ENCODE measurements at places on chromosomes 7 and 10. TPM values are rescaled to one million over a fixed set of nuclear protein-coding genes. Genes with fewer than 3 reads are reported as not detected.

DNA sequence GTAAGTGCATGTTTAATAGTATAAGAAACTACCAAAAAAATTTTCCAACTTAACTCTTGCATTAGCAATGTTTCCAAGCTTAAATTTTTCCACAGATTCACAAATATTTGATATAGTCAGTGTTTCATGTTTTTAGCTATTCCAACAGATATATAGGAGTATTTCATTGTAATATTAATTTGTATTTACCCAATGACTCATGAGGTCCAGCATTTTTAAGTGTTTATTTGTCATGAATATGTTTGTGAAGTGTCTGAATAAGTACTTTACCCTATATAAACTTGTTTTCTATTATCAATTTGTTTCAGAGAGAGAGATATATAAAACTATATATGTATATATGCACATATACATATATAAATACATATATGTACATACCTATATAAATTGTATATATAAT lies 71.0 kb downstream of the SEMA3D start:
- DNase-seq: no peak

NAT16 gene
- not detected for total RNA-seq

DNA sequence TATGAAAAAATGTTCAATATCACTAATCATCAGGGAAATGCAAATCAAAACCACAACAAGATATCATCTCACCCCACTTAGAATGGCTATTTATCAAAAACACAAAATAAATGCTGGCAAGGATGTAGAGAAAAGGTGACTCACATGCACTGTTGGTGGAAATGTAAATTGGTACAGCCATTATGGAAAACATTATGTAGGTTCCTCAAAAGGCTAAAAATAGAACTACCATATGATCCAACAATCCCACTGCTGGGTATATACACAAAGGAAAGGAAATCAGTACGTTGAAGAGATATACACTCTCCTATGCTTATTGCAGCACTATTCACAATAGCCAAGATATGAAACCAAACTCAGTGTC lies 50.2 kb downstream of the CDK1 start:
- DNase-seq: no peak

GRCh38 chr7:42278344-42278743 lies 41.3 kb upstream of the GLI3 start:
- DNase-seq: no peak

GRCh38 chr7:20249920-20250319 lies 32.7 kb upstream of the MACC1 start:
- DNase-seq: no peak

GRCh38 chr10:88616250-88616977 lies 29.9 kb downstream of the LIPJ start:
- DNase-seq: no peak

All from mucosa of descending colon (tissue), 3 donors.